ENCODE measurements at places on chromosomes 3 and 15.

DNA sequence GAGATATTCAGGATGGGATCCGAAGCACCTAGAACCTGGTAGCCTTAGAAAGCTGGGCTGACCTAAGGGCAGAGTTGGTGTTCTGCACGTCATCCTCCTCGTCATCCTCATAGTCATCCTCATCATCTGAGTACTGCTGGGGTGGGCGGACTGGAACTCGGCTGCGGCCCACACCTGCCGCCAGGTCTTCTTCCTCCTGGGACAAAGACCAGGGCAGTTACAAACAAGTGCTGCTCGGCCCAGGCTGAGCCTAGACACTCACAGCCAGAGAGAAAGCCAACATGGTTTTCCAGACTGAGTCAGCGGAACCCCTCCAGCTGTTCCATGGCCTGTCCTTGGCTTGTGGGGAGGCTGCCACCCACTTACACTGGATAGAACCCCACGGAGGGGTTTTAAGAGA, 40.5 kb downstream of the SEMA3G start:
- DNase-seq: no peak

GRCh38 chr3:23981955-23982354, 36.9 kb downstream of the NR1D2 start:
- no peak for DNase-seq

DNA sequence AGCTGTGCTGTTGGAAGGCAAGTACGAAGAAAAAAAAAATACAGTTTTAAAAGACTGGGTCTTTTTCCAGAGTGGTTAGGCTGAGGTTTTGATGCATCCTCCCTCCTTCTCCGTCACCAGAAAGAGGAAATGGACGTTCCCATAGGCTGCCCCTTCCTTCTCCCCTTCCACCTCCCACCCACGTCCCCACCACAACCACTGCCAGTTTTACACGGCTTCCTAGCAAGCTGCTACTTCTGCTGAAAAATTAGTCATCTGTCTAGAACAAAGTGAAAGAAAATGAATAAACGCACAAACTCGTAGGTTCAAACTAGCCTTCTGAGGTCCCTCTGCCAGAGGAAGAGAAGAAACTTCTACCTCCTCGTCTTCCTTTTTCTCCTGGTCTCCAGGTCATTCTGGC, 71.6 kb upstream of the RPL35A start:
- no peak for DNase-seq

DNA sequence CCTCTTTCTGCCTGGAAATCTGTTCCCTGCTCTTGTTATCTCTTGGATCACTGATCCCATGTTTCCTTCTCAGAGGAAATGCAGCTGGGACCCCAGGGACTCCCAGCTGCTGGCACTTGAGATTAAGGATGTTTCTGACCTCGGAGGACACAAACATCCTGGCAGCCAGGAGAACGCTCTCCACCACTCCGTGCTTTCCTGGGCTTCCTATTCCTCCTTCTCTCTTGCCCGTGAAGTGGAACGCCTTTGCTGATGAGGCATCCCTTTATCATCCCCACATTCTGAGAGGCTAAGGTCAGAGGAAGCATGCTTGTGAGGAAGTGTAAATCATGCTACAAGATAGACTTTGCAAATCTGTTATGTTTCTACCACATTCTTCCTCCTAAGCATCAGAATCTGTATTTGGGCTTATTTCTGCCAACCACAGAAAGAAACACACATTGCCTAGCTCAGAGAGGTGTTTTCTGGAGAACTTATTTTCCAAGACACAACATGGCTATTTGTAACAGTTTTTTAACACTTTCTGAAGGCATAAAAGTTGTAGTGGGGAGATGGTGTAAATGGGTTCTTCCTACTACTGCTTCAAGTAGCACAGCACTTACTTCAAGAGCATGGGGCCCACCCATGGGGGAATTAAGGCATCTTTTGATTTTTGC, 25.6 kb upstream of the LDHAL6B start:
- DNase-seq: peak; percentile 90

- no peak for DNase-seq
Measured at GRCh38 chr3:145089337-145089736, 1071.6 kb downstream of the PLOD2 start.

- DNase-seq: peak; percentile 77
Measured at GRCh38 chr3:191356631-191357439, 26.5 kb upstream of the UTS2B start.

- no peak for DNase-seq
Measured at GRCh38 chr3:114374433-114374990, 80.7 kb downstream of the TIGIT start.

- no peak for DNase-seq
Measured at GRCh38 chr15:89685995-89686394, 4.6 kb downstream of the PEX11A start.

DNA sequence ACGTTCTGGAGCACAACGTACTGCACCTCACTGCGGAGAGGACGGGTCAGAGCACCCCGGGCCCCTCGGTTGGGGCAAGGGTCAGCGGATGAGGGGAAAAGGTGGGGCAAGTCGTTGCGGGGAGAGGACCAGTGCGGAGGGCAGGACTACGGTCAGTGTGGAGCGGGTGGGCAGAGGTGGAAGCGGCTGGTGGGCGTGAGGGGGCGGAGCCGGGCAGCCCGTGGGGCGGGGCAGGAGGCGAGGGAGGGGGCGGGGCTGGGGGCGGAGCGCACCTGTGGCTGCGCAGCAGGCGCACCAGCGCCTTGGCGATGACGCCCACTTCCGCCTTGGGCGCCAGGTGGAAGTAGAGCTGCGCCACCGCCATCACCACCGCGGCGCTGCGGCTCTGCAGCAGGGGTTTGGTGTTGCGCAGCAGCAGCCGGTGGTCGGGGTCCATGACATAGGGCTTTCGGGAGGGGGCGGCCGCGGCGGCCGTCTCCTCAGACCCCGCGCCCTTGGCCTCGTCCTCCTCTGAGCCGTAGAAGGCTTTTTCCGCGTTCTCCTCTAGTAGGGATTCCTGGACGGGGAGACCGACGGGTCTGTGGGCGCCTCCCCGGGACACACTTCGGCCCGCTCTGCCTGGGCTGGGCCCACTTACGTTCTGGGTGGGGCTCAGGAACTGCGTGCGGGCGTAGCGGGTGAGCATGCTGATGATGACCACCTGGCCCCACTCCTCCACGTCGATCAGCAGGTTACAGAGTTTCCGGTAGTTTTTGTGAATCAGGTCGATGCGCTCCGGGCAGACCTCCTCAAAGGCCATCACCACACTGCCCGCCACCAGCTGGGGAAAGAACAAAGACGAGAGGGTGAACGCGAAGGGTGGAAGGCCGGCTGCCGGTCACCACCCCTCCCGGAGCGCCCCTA, 29.2 kb downstream of the AP3B2 start:
- no peak for DNase-seq

DNA sequence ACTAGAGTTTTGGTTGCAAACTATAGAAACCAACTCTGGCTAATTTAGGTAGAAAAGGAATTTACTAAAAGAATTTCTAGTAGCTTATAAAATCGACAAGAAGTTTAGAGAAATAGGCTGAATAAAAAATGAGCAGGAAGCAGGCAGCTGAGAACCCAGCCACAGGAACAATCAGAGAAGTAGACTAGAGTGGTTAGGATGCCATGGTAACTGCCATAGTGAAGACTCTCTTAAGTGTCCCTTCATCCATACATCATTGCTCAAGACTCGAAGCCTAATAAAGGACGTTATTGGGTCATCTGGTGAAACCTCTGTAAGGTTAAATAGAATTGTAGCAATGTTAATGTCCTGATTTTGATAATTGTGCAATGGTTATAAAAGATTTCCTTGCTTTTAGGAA, 13.8 kb downstream of the AVEN start:
- no peak for DNase-seq

DNA sequence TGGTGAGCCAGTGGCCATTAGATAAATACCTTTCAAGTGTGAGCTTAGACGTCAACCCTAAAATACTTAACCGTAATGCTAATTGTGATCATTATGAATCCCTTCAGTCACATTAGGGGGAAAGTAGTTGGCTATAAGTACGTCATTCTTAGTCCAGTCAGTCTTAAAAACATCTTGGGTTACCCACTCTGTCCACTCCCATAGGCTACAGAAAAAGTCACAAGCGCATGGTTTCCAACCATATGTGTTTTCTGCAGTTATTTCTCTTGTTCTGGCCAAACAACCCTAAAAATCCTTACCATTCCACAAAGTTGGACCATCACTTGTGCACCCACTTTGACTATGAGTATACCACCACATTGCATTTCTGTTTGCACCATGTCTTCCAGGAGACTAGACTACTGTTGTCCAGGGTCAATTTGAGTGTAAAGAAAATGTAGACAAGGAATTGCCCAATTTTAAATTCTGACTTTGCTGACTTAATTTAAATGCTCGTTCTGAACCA, 3.3 kb downstream of the RPL15 start:
- no peak for DNase-seq

DNA sequence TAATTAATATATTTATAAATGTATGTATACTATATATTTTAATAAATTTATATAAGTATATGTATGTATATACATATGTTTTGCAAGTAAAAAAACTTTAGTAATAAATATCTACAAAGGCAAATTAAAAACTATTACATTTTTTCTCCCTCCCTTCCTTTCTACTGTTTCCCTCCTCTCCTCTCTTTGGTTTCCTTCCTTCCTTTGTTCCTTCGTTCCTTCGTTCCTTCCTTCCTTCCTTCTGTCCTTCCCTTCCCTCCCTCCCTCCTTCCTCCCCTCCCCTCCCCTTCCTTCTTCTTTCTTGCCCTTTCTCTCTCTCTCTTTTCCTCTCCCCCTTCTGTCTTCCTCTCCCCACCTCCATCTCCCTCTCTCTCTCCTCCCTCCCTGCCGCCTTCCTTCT, 423.6 kb downstream of the LPP start:
- DNase-seq: no peak

- no peak for DNase-seq
Measured at GRCh38 chr3:98512576-98512975, 10.1 kb downstream of the CLDND1 start.

DNA sequence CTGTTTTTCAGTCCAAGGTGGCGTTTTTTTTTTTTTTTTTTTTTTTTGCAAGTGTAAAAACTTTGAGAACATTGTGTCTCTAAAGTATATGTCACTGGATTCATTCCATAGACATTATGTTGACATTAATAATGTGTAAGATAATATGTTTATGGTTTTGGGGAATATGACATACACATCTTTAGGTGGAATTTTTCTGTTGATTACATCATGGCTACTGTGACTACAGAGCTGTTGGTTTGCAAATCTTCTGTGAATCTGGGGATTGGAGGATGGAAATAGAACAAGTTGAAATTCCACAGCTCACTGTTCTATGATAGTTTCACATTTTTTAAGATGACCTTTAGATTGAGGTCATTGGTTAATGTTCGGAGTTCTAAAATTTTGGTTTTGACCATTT, 24.4 kb upstream of the PLSCR2 start:
- DNase-seq: peak; percentile 78

DNA sequence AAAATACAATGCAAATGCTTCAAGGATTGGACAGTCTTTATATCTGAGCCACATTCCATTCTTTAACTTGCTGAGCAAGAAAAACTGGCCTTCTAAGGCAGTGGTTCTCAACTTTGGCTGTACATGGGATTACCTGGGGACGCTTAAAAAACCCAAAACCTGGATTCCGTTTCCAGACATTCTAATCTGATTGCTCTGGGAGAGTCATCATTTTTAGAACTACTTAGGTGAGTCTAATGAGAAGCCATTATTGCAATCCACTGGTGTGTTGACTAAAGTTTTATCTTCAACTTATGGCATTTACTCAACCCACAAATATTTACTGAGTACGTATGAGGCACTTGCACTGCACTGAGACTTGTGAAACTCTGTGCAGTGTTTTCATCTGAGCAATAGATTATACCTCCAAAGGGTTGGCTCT, 195.7 kb upstream of the ATP11B start:
- peak; percentile 80 for DNase-seq
